ENCODE measurements at places on chromosomes 6 and 20.

GRCh38 chr6:96900873-96901272 lies 3.2 kb upstream of the NDUFAF4 start:
- no peak for DNase-seq

DNA sequence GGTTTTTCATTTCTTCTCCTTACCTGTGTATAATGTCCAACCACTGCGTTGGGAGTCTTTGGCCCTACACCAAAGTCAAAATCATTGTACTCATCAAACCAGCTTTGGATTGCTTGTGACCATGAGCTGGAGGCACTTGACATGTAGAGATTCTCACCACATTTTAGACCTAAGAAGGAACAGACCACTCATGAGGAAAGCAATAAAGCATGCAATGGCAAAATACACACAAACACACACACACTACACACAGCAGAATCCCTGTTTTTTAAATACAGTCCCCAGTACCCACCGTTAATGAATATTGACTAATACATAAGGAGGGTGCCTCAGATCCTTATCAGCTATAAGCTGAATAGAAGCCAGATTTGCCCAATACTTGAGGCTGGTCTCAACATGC lies 10.5 kb downstream of the CRISP3 start:
- DNase-seq = no peak

GRCh38 chr20:22402550-22402949 lies 181.8 kb downstream of the FOXA2 start:
- no peak for DNase-seq

GRCh38 chr6:107741191-107741680 lies 82.9 kb downstream of the SCML4 start:
- no peak for DNase-seq

DNA sequence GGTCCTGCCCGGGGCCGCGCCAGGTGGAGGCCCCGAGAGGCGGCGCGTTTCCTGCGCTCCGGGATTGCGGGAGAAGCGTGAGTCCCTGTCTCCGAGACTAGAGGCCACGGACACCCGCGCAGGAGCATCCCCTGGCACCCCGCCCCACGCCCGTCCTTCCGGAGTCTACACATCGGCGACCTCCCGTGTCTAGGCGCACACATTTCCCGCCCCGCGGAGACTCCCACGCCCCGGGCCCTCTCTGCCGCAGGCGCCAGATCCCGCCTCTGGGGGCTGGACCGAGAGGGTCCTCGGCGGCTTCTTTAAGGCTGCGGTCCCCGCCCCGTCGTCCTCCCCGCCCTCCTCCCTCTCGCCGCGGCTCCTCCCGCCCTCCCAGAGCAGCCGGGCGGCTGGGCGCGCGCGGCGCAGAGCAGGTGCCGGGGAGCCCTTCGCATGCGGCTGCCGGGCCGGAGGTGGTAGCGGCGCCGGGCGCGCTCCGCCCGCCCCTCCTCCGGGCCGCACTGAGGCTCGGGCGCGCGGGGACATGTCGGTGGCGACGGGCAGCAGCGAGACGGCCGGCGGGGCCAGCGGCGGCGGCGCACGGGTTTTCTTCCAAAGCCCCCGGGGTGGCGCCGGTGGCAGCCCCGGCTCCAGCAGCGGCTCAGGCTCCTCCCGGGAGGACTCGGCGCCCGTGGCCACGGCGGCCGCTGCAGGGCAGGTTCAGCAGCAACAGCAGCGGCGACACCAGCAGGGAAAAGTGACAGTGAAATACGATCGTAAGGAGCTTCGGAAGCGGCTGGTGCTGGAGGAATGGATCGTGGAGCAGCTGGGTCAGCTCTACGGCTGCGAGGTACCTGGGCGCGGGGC lies at the start of gene PPP1R14C:
TSS of gene PPP1R14C (plus strand) at position 375 of the 846 bp plus-strand sequence. CDS start at position 524, 149 bp downstream.
- DNase-seq = peak; percentile 1

- DNase-seq = no peak
These were observed 6.7 kb upstream of the FAM110A start for GRCh38 chr20:826695-827323.

- peak; percentile 5 for DNase-seq
These were observed 96.1 kb upstream of the RIN2 start for GRCh38 chr20:19661717-19662636.

- no peak for DNase-seq
These were observed 515.7 kb upstream of the FLRT3 start for GRCh38 chr20:14853079-14853478.

DNA sequence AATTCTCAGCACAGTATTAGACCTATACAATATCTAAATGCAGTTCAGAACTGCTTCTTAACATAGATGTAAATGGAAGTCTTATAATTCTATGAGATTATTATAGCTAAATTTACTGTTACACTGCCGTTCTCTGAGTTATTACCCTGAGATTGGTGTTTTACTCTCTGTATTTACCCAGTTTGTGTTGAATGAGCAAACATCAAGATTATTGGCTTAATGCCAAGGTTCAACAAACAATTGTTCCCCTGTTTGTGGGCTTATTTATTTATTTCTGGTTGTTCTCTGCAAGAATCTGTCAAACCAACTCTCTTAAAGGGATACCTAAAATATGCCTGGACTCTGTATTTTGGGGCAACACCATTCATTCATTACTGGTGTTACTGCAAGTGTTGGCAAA lies 5.2 kb upstream of the STMND1 start:
- DNase-seq = no peak

- no peak for DNase-seq
These were observed 113.3 kb downstream of the LINC00237 start for GRCh38 chr20:20992686-20993360.

DNA sequence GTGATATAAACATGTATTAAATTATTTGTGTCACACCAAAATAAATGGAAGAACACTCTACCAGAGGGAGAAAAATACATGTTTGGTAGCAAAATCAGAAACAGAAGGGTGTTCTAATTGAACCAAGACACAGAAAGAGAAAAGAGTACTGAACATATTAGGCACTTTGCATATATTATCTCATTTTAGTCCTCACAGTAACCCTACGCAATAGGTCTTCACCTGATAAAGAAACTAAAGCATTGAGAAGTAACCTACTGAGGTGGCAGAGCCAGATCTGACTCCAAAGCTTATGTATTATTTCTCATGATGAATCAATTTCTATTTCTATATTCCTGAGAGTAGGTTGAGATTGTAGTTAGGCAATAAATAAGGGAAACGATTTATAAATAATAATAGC lies 77.7 kb downstream of the FYN start:
- DNase-seq = no peak

GRCh38 chr6:150334790-150335783 lies 33.7 kb upstream of the IYD start:
- peak; percentile 3 for DNase-seq

- no peak for DNase-seq
These were observed 16.9 kb upstream of the STK35 start for GRCh38 chr20:2084703-2085102.

DNA sequence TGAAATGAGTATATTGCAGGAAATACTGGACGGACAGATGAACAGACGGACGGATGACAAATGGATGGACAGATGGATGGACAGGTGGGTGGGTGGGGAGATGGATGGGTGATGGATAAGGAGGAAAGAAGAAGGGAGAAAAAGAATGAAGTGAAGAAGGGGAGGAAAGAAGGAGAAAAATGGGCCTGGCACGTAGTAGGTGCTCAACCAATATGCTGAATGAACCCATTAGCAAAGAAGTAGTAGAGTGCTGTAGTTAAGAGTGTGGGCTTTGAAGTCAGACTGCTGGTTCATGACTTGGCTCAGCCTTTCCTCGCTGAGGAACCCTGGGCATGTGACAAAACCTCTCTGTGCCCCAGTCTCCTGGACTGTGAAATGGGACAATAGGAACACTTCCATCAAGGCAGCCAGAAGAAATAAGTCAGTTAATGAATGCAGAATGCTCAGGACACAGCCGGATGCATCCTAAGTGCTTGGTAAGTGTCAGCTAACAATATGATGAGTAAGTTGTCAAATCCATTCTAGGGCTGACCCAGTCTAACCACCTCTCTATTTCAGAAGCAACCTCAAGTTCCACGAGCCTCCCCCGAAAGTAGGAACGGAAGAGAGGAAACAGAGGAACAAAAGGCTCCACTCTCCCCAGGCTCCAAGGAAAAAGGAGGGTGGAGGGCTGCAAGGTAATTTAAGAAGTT lies 37.9 kb downstream of the PREX1 start:
- no peak for DNase-seq

- DNase-seq = no peak
These were observed 183.8 kb downstream of the PLCB1 start for GRCh38 chr20:8315639-8316573.

DNA sequence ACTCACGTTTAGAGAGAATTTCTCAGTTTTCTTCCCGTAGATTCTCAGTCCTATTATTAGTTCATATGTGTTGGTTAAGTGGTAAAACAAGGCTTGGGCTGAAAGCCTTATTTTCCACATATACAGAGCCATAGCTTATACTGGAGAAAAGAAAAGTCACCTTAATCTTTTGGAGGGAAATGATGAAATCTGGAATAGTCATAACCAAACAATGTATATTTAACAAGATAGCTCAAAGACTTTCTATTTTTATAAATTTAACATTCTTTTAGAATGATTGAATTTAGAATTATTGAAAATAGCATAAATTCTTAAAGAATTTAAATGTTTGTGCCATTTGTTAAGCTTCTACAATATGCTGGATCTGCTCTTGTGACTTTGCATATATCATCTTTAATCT lies 85.8 kb downstream of the CDKAL1 start:
- no peak for DNase-seq

GRCh38 chr6:67888546-67888885 lies 746.6 kb upstream of the ADGRB3 start:
- DNase-seq = no peak

GRCh38 chr6:26016245-26016962 lies 53.8 kb downstream of the TRIM38 start:
- DNase-seq = no peak

DNA sequence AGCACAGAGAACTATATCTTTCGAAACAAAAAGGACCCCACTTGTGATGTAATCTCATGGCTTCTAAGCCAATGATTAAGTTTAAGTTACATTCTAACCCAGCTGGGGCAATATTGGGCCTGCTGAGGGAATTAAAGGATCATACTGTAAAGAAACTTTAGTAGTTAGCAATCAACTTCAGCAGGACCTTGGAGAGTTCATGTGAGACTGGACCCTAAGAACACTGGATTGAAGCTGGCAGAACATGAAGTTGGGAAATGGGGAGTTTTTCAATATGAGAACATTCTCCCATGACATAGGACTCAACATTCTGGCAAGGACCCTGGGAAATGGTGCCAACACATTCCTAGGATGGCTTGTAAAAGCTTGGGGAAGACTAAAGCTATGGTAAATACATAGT lies 516.2 kb downstream of the PKHD1 start:
- no peak for DNase-seq

- no peak for DNase-seq
These were observed 429.9 kb downstream of the CD83 start for GRCh38 chr6:14547284-14547998.

- no peak for DNase-seq
These were observed 50.6 kb downstream of the LAMA4 start for GRCh38 chr6:112203577-112204349.

- DNase-seq = no peak
These were observed 24.0 kb upstream of the PHACTR3 start for GRCh38 chr20:59580146-59580946.

DNA sequence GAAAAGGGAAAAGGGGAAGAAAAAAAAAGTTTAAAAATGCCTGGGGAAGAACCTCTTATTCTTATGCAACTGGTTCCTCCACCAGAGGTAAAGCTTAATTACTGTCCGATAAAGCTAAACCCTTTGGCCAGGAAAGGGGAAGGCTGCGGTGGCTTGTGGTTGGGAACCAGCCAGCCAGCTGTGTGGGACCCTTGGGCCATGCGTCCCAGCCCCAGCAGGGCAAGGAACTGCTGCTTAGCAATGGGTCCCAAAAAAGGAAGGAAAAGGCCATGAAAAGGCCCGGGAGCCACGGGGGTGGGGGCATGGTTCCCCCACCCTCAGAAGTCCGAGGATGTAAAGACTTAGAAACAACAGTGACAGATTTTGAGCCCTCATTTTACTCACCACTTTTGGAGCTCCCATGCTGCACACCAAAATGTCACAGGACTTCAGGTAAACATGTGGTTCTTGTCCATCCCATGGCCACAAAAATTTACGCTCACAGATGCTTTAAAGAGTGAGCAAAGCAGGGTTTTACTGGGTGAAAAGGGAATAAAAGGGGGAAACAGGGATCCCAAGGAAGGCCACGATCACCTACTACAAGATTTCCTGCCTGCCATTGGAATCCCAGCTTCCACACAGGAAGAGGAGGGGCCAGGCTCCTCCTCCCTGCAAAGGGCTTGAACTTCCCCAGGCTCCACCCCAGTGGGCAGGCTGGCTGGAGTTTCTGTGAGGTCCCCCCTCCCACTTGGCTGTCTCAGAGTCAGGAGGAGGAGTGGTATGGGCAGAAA lies 1234.7 kb upstream of the GJE1 start:
- no peak for DNase-seq

DNA sequence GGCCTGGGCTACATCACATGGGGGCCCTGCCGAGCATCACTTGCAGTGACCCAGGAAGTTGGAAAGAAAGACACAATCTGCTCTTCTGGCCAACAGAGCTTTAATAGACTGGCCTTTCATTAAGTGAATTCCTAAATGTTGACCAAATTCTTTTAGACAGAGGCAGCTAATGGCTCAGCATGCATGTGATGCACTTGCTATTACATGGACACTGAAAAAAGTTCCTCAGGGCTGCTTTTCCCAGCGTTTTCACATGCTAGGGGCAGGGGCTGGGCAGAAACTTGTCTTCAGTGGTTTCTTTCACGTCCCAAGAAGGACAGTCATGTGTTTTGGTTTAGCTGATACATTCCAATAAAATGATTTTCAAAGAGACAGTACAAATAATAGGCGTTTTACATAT lies 651.0 kb upstream of the SLC35B3 start:
- DNase-seq = no peak

GRCh38 chr6:49720372-49720771 lies 7.0 kb upstream of the CRISP2 start:
- DNase-seq = no peak

DNA sequence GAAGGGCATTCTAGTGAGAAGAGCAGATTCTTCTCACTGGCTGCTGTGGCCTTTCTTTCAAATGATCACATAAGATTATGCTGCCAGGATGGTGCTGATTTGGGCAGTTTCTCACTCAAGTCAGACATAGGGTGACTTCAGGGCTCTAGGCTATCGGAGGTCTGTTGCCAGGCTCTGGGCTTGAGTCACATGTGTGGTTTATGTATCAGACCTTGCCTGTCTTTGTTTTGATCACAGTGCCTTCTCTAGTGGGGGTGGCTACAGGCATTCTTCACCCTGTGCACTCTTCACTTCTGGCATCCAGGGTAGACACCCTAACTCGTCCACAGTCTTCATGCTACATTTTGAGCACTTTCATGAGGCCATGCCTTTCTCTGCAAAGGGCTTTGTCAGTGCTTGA lies 823.7 kb upstream of the MAN1A1 start:
- no peak for DNase-seq

GRCh38 chr6:88529726-88530125 lies 363.6 kb upstream of the CNR1 start:
- DNase-seq = no peak

Data from T-cell (primary cell).